DMS79 (cell line): ENCODE measurements at places on chromosomes 3 and 15.

DNA sequence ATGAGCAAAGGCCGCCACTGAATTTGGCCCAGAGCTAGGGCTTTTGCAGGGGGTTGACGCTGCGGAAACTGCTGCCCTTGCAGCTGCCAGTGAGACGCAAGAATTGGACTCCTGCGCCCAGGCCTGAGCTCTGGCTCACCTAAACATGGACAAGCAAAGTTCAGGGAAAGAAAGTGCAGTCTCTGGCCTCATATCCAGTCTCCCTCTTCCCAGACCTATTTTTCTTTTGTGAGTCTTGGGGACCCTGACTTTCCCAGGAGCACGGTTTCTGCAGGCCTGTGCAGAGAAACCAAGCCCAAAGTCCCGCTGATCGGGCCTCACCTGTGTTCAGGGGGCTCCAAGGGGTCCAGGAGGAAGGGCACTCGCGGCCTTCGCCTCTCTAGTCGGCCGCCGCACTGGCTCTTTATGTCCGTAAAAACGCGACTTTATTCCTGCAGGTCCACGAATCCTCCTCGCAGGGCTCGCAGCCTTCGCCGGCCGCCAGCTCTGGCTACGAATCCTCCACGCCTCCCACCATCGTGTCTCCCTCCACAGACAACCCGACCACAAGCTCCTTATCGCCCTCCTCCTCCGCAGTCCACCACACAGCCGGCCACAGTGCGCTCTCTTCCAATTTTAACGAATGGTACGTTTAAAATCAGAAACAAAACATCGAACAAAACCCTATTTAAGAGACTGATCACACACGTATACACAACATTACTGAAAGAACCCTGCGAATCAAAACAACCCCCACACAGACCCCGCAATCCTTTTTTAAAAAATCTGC is 3.9 kb downstream of the ZIC1 start:
- DNase-seq = no peak

DNA sequence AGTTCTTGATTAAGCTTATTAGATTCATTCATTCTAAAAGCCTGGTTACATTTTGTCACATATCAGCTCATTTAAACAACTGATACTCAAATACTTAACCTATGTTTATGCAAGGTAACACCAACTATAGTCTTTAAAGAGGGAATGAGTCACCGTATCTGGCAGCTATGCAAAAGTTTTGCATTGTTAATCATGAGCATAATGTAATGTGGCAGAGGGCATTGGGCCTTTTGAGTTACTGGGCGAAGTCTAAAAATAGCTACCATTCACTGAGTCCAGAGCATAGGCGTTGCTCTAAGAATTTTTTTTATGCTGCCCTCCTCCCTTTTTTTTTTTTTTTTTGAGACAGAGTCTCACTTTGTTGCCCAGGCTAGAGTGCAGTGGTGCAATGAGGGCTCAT is 277.7 kb upstream of the ZNF717 start:
- no peak for DNase-seq

- no peak for DNase-seq
Observed at GRCh38 chr3:187210091-187210490, 12.8 kb downstream of the RTP1 start.

GRCh38 chr15:86399041-86399954 is 319.6 kb downstream of the AGBL1 start:
- DNase-seq = no peak

GRCh38 chr15:84598993-84599392 is 1.8 kb upstream of the ZSCAN2 start:
- no peak for DNase-seq

DNA sequence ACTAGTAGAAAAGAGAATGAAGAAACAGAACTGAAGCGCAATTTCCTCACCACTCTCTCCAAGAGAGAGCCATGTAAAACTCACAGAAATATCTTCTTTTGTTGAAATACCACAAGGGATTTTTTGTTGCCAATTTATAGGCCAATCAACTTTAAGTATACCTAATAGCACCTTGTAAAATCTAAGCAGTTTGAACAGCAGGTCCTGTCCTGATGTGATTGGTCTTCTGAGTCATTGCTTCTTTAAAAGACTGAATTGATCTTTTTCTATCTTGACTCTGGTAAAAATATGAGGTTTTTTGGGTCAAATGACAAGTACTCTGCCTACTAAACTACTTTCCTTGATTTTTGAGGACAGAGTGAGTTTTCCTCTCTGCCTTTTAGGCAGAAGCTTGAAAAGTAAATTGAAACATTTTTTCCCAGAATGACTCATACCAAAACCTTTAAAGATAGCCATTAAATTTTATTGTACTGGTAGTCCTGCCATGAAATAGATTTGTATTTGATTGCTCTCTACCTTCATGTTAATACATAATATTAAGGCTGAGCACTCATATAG is 343.9 kb upstream of the CBLB start:
- DNase-seq = no peak

DNA sequence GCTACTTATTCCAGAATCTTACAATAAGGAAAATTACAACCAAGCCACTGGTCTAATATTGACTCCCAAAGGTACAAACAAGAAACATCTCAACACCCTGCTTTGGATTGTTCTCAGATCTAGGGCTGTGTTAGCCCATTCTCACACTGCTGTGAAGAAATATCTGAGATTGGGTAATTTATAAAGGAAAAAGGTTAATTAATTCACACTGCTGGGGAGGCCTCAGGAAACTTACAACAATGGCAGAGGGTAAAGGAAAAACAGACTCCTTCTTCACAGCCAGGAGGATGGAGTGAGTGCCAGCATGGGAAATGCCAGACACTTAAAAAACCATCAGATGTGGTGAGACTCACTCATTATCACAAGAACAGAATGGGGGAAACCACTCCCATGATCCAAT is 208.3 kb downstream of the ULK4 start:
- no peak for DNase-seq

DNA sequence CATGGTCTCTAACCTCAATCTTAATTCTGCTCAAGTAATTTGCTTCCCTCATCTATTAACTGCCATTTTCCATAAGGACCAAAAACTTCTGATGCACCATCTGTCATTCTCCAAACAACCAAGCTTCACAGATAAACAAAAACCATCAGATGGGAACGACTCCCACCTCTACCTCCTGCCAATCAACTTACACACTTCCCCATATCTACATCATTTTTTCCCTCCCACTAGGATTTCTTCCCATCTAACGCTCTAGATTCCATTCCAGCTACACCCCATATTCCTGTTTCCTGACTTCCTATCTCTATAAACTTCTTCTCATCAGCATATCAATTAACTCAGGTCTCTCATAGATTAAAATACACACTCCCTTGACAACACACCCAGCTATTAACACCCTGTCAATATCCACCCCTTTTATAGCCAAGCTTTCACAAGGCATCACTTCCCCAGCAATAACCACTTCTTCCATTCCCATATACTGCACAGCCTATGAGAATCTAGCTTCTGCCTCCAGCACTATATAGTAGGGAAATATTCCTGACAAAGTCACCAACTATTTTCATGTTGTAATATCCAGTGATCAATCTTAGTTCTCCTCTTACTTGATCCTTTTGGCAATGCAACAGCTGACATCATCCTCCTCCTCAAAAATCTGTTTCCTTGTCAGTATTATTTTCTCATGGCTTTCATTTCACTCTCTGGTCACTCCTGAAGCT is 39.2 kb downstream of the SNX4 start:
- no peak for DNase-seq

DNA sequence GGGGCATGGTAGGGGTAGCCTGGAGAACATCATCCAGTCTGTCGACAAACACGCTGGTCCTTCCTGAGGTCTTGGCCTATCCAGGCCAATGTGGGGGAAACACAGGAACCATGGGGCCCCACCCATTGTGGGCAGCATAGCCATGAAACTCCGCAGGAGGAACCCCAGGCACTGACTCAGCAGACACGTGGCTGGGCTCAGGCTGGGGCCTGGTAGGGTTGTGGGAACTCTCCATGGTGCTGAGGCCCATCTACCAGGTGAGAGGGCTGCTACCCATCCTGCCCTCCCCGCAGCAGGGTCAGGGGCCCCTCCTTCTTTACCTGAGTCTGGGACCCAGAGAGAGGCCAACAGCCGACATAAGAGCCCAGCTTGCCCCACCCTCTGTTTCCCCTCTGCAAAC is 22.6 kb upstream of the CACNA2D2 start:
- no peak for DNase-seq

DNA sequence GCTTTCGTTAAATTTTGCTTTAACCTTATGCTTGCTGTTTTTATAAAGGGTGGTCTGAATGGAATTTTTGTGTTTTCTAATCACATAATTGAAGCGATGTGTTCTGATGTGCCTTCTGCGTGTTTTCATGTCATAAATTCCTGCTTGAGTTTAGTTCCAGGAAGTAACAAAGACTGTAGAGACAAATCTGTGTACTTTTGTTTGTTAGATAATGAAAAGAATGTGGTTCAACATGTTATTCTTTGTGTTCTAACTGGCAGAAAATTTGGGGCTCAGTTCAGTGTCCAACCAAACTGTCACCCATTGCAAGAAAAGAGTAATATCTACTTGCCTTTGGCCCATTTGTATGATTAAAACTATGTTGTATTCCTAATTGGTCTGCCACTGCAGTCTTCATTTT is 324.0 kb downstream of the DIPK2A start:
- DNase-seq = no peak
